ENCODE measurements at places on chromosomes 4 and X. TPM values are rescaled to one million over a fixed set of nuclear protein-coding genes. Genes with fewer than 3 reads are reported as not detected.

Gene PWWP3B
- 0.28 TPM for total RNA-seq

Gene ZAR1
- total RNA-seq = not detected

Gene RAB33A
- 15.2 TPM for total RNA-seq

Gene CXCL3
- 5.4 TPM for total RNA-seq

Gene CCDC110
- 2.3 TPM for total RNA-seq

Gene AKAP17A
- total RNA-seq = 30.7 TPM
